ENCODE measurements at places on chromosomes 4 and X.
A peak's percentile ranks its signal among the peaks of the same experiment; 100 is the strongest.

GRCh38 chr4:145451895-145452294 lies 29.8 kb upstream of the SMAD1 start:
- no peak for DNase-seq

DNA sequence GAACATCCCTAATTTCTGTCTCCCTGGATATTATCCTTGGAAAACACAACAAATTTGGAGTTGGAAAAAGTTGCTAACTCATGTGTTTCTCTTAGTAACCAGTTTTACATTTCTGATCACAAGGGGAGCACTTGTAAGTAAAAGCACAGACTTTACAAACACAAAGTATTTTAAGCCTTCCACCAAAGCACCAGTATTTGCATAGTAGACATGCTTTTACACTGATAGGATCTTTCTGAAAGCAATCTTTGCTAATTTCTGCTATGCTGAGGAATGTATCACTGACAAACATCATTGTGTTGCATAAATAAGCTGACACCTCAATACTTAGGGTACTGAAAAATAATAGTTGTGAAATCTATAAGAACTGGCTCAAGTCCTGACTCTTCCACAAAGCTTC lies 100.6 kb downstream of the MID1 start:
- no peak for DNase-seq

GRCh38 chrX:45986081-45986480 lies 559.1 kb downstream of the ZNF674 start:
- no peak for DNase-seq

DNA sequence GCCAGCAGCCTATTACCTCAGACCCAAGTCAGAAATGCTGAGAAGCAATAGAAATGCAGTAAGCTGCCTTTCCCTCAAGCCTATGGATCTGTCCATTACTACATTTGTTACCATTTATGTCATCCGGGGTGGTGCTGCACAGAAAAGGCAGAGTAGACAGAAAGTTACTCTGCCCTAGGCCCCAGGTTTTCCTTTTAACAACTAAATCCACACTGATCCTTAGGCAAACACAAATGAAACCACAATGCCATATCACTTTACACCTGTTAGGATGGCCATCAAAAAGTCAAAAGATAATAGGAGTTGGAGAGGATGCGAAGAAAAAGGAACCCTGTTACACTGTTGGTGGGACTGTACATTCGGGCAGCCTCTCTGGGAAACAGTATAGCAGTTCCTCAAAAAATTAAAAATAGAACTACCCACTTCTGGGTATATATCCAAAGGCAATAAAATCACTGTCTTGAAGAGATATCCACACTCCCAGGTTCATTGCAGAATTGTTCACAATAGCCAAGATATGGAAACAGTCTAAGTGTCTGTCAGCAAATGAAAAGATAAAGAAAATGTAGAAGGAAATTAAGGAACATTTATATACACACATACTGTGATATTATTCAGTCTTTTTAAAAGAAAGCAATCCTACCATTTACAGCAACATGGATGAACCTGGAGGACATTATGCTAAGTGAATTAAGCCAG lies 186.3 kb downstream of the NWD2 start:
- no peak for DNase-seq

- DNase-seq, result no peak
Measured at GRCh38 chr4:8736090-8736825, 135.4 kb downstream of the HMX1 start.

- DNase-seq, result no peak
Measured at GRCh38 chr4:148015058-148015457, 283.2 kb downstream of the ARHGAP10 start.

- DNase-seq, result no peak
Measured at GRCh38 chrX:68179355-68179754, 253.9 kb downstream of the OPHN1 start.

DNA sequence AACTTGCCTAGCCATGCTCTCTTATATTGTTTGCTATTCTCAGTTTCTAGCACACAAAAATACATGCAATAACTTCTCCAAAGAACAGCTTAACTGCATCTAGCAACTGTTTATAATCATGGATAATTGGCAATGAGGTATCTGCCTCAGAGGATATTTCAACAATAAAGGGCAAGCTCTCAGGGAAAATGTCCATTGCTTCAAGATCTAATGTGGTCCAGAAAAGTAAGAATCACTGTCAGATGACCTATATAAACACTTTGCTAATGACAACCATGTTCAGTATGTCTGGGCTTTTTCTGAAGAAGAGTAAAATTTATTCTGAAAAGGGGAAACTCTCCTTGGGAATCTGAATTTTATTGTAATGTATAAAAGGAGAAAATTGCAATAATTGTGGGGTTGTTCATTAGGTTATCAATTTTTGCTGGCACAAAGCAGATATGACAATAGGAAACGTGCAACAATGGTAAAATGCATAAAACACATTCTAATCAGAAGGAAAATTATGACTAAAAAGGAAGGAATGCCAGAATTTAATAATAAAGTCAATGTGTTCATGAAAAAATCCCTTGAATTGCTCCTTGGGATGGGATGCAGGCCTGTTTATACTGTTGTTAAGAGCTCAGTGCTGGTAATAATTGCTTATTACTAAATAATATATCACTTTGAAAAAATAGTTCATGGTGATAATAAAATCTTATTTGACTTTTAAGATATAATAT lies 90.3 kb downstream of the ANTXR2 start:
- DNase-seq, result no peak

GRCh38 chr4:39178706-39179105 lies 3.6 kb upstream of the WDR19 start:
- no peak for DNase-seq

DNA sequence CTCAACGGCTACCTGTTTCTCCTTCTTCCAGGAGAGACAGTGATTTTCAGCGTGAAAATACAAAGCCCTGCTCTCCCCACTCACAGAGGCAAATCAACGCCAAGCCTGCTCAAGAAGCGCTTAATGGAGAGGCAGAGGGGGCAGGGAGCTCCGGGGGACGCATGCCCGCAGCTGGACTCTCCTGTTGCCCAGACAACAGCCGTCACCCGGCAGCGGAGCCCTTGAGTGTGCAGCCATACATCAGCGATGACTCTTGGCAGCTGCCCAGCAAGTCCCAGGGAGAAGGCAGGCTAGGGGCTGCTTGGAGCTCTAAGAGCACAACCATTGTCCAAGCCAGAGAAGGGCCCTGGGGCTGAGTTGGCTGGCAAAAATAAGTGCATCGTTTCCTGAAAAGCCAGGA lies 71.0 kb upstream of the AFAP1 start:
- DNase-seq, result no peak

DNA sequence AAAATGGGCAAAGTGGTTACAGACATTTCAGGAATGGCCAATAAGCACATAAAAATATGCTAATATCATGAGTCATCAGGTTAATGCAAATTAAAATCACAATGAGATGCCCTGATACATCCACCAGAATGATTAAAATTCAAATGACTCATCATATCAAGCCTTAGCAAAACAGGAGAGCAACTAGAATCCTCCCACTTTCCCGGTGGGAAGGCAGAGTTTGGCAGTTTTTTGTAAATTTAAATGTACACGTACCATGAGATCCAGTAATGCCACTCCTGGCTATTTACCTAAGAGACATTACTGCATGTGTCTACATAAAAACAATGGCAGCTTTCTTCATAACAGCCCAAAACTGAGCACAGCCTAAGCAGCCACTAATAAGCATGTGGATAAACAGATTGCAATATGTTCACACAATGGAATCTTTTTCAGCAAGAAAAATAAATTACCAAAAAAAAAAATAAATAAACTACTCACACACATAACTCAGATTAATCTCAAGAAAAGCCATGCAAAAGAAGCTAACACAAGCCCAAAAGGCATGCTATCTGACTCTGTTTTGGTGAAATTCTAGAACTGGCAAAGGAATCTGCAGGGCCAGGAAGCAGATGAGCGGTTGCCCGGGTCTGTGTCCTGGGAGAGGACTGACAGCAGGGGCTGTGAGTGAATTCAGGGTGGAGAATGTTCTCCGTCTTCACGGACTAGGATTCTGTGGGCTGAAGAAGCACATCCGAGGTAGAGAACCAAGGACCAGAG lies 48.8 kb downstream of the AFAP1 start:
- DNase-seq, result no peak

- no peak for DNase-seq
Measured at GRCh38 chrX:154068560-154068959, 29.0 kb downstream of the MECP2 start.

- no peak for DNase-seq
Measured at GRCh38 chr4:47863486-47863885, 25.6 kb upstream of the CORIN start.

DNA sequence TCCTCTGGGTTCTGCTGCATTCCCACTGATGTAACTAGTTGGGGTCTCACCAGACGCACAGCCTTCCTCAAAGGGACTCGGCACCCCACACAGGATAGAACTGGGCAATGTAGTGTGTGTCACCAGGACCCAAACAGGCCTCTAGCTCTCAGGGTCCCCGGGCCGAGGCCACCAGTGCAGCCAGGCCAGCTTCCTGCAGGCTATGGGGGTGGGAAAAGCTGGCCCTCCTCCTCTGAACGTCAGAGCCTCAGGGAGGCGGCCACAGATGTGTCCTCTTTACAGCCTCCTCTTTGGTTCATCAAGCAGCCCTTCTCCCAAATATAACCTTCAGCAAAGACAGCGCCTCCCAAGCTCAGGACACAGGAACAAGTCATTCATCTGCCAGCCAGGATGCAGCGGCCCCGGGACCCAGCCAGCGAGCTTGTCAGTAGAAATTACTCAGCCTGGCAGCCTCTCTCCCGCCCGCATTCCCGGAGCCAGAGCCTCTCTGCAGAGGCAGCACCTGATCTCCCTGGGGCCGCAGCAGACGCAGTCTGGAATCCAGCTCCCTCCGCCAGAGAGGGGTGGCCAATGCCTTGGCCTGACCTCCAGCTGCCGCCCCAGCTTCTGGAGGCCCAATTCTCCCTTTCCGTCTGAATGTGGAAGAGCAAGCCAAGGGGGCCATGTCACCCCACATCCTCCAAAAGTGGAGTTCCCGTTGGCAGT lies 288.5 kb downstream of the FBXW7 start:
- DNase-seq, result peak; percentile 65

GRCh38 chr4:40586034-40586433 lies 43.6 kb downstream of the RBM47 start:
- DNase-seq, result no peak

DNA sequence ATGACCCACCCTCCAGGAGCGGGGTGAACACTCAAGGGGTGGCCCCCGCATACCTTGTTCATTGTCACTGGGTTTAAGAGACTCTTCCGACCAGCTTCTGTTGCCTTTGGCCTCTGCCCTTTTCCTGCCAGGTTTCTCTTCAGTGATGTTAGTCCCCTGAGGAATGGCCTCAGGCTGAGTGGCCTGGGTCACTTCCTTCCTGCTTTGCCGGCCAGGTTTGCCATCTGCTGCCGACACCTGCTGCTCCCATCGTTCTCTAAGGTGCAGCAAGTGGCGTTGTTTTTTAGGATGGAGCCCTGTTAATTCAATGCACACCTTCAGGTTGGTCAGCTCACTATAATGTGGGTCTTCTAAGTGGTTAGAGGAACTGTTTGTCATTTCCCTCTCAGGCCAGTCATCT lies 34.2 kb downstream of the BCOR start:
- no peak for DNase-seq

DNA sequence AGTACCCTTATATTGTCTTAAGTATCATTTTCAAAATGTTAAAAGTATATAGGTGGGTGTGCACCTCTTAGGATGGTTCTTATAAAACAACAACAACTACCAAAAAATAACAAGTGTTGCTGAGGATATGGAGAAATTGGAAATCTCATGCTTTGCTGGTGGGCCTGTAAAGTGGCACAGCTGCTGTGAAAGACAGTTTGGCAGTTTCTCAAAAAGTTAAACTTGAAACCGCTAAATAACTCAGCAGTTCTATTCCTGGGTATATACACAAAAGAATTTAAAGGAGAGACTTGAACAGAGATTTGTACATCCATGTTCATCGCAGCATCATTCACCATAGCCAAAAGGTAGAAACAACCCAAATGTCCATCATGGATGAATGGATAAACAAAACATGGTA lies 65.5 kb downstream of the HAND2 start:
- DNase-seq, result no peak

GRCh38 chr4:154349829-154350228 lies 141.8 kb downstream of the DCHS2 start:
- no peak for DNase-seq

- no peak for DNase-seq
Measured at GRCh38 chr4:146329050-146329716, 114.8 kb downstream of the REELD1 start.

GRCh38 chr4:7323872-7324650 lies 110.7 kb downstream of the PSAPL1 start:
- DNase-seq, result peak; percentile 26

- no peak for DNase-seq
Measured at GRCh38 chr4:73520821-73521220, 39.3 kb downstream of the AFM start.

DNA sequence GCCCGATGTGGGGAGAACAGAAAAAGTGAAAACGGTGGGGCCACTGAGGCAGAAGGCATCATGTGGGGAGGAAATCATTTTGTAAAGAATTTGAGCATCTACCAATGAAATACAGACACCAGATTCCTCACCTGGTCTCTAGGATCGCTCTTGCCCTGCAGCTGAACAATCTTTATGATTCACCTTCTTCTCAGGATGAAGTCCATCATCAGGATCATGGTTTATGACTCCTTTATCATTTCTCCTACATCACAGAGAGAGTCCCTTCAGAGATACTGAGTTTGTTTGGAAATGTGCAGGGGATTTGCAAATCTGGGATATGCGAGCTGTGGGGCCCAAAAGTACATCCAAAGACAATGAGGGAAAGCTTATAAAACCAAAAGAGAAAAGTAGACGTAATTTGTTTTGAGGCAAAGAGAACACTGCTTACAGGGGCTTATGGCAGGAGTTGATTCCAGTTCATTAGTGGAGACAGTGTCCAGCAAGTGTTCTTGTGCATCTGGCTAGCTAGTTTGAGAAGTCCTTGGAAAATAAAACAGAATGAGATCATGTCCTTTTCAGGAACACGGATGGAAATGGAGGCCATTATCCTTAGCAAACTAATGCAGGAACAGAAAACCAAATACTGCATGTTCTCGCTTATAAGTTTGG lies 15.3 kb upstream of the ANXA5 start:
- no peak for DNase-seq

DNA sequence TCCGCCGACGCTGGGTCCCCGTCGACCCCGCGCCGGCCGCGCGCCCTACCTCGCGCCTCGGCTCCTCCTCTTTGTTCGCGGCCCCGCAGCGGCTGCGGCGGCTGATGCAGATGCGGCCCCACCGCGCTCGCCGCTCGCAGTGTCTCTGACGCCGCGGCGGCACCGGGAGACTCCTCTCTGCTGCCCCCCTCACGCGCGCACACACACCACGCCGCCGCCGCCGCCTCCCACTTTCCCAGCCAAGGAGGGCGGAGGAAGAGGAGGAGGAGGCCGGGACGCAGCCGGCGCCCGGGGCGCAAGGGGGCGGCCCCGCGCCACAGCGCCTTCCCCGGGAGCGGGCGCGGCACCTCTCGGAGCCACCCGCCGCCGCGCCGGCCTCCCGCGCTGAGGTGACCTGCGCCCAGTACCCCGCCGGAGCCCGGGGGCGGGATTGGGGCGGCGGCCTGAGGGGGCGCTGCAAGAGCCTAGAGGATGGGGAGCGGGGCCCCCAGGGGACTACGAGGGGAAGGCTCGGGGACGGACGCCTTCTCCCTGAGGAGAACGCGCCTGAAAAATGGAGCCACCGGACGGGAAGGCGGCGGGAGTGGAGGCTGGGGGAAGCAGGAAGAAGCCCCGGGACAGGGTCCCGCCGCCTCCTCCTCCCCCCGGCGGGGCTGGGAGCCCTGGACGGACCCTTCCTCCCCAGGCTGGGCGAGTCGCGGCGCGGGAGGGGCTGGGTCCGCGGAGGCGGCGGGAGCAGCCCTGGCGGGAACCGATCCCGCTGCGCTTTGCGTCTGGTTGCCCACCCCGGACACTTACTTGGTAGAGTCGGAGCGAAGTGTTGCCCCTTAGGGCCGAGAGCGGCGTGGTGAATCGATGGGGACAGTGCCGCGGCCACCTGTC lies at the start of gene SH3RF1:
SH3RF1 (minus strand) TSS at position 147 of the 882 bp plus-strand sequence. CDS start 1,744 bp downstream, outside the sequence.
- peak; percentile 94 for DNase-seq

Data from heart left ventricle (tissue), 16 donors.